Peyer's patch (tissue), 4 donors: ENCODE measurements at places on chromosomes 12 and 14. TPM values are rescaled to one million over a fixed set of nuclear protein-coding genes. Genes with fewer than 3 reads are reported as not detected.

EPYC gene
- total RNA-seq = not detected

DNA sequence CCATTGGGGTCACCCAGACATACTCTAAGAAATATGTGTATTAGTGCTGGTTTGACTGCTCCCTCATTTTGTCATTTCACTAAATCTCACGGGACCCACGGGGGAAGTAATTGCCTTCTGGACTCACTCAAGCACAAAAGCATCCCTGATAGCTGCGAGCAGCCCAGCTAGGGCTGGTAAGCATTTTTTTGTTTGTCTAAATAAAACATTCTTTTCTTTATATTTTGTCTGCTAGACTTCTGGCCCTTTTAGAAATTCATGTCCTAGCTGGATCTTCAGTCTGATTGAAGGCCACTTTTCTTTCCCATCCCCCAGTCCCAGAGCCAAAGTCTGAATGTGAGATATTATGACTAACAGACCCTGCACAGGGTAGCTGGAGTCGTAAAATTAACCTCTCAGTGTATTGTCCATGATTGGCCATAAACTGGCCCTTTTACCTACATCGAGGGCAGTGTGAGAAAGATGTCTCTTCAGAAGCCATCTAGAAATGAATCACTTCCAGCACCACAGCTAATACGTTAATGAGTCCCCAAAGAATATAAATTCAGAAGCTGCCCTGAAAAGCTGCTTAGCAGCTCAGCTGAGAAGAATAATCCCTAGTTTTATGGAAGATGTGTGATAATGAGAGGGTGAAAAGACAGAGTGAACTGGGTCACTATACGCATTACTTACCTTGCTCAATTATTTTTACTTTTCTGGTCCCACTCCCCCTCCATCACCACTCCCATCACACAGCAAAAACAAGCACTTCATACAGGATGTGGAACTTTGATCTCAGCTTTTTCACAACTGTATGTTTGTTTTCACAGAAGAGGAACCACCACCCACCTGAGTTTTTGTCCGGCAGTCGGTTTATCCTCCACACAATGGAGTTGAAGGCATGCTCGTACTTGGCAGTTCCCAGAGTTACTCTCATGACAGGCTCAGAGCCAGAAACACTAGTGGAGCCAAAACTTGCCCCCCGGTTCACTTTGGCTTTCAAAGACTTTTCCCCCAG lies 55.6 kb upstream of the GTF2A1 start:
- H3K27ac ChIP-seq = no peak overlapping the region
- H3K4me3 ChIP-seq = no peak overlapping the region
- no peaks in the 10 kb centered on the region for H3K27me3 ChIP-seq
- no peaks in the 10 kb centered on the region for H3K36me3 ChIP-seq
- DNase-seq = no peak

INHBC gene
- total RNA-seq = not detected

RPL41 gene
- total RNA-seq = 2,996 TPM

CGRRF1 gene
- total RNA-seq = 26.8 TPM

- no peaks in the 10 kb centered on the region for H3K4me1 ChIP-seq
- DNase-seq = no peak
- no peaks in the 10 kb centered on the region for H3K27me3 ChIP-seq
- no peak overlapping the region for H3K27ac ChIP-seq
Measured at GRCh38 chr12:54393207-54393609, 8.7 kb upstream of the ZNF385A start.

GRCh38 chr12:31687101-31687527 lies 27.6 kb downstream of the ETFBKMT start:
- H3K4me3 ChIP-seq = no peak overlapping the region
- H3K27me3 ChIP-seq = no peaks in the 10 kb centered on the region
- DNase-seq = peak; percentile 36
- H3K4me1 ChIP-seq = no peaks in the 10 kb centered on the region
- no peaks in the 10 kb centered on the region for H3K36me3 ChIP-seq
- no peak overlapping the region for H3K27ac ChIP-seq

- no peaks in the 10 kb centered on the region for H3K4me1 ChIP-seq
- H3K27ac ChIP-seq = no peak overlapping the region
- DNase-seq = no peak
- no peaks in the 10 kb centered on the region for H3K36me3 ChIP-seq
Measured at GRCh38 chr12:81944886-81945285, 185.7 kb upstream of the PPFIA2 start.

DAO gene
- total RNA-seq = not detected

DNA sequence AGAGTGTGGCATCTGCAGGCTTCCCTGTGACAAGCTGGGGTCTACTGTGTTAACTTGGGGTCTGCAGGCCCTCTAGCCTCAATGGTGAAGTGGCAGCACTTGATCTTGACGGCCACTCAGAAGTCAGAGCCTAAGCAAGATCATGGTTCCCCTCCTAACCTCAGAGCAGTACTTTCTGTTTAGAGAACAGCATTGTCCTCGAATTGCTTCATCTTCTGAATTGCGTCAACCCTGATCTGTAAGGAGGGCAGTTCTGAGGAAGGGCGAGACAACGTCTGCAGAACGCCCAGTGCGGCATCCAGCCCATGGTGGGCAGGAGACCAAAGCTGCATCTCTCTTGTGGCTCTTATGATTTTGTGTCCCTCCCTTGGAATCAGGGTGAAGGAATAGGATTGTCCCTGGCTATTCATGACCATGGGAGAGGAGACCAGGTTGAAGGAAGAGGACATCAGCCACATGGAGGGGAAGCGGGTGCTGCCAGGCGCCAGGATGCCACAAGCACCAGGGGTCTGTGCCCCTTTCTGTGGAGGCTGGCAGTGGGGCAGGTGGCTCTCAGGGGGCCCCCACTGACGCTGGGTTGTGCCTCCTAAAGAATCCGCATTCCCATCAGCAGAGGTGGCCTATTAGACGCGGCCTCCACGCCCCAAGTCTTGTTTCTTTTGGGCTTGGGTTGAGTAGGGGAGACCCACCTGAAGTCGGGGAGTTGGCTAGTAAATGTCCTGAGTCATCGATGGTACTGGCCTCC lies 2.2 kb downstream of the SERPINA9 start:
- H3K27ac ChIP-seq = no peak overlapping the region
- no peaks in the 10 kb centered on the region for H3K27me3 ChIP-seq
- H3K4me3 ChIP-seq = no peak overlapping the region
- no peak for DNase-seq
- no peaks in the 10 kb centered on the region for H3K4me1 ChIP-seq
